Stimulated activated CD4-positive, alpha-beta T cell treated with anti-CD3 and anti-CD28 coated beads, Interleukin-1b, Interleukin-23, amount 100 ng/mL, for 1 hour (primary cell): ENCODE measurements at places on chromosomes 11 and 22.

DNA sequence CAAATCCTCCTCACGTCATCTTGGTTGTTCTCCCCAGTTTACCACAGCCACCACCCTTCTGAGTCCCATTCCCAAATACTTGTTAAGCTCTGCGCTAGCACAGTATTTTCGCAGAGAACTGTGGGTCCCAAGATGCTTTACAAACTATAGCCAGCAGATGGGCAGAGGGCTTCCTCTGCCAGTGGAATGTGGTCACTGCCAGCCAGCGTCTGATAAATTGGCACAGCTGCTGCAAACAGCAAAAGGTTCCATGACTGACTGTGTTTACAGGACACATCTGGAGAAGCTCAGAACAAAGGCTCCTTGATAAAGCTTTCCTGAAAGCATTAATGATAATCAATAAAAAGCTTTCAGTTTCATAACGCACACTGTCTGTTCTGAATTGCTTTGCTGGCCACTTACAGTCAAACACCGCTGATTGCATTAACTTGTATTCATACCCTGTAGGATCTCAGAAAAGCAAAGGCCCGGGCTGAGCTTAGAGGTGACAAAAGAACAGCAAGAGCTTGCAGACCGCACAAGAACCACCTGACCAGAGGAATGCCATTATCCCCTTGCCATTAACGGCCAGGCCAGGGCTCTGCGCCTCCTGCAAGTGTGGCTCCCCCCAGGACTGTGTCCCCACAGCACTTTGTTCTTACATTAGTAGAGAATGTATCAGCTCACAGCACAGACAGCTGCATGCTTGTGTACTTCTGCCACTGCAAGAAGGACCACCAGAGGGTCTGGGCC is 120.6 kb downstream of the MICAL3 start:
- no peak for DNase-seq

DNA sequence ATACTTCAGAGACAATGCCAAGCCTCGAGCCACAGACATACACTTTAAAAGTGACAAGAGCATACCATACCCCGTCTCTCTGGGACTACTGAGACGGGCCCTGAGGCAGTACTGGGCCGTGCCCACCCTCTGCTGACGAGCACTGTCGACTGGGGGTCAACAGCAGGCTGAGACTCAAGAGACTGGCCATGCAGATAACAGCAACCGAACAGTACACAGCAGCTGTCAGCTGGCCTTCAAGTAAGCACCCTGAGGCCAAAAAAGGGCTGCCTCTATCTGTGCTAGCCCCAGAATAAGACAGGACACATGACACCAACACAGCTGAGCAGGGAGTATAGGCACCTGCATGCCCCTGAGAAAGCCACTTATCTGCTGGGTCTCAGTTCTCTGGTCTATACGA is 18.9 kb upstream of the TMEM121B start:
- no peak for DNase-seq

DNA sequence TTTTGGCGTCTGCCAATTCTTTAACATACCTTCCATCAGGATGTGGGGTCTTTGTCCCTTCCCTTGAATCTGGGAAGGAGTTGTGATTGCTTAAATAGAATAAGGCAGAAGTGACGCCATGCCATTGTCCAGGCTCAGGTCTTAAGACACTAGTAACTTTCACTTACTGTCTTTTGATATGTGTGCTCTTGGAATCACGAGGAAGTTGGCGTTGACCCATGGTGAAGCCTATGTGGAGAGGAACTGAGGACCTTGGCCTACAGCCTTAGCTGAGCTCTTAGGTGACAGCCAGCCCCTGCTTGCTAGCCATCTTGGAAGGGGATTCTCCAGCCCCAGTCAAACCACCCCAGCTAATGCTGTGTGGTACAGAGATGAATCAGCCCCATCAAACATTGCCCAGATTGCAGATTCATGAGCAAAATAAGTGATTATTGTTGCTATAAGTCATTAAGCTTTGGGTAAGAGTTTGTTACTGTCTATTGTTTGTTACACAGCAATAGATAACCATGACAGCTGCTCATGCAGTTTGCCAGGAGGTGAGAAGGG is 17.6 kb upstream of the CLPB start:
- DNase-seq, result no peak

- no peak for DNase-seq
Measured at GRCh38 chr11:11813288-11813962, 28.3 kb upstream of the USP47 start.
